T-helper 17 cell (primary cell): ENCODE measurements at places on chromosomes 12 and 14. TPM values are rescaled to one million over a fixed set of nuclear protein-coding genes. Genes with fewer than 3 reads are reported as not detected.

The PAH gene
- total RNA-seq, result 0.15 TPM

- H3K4me1 ChIP-seq, result no peaks in the 10 kb centered on the region
- no peak overlapping the region for H3K4me3 ChIP-seq
- no peaks in the 10 kb centered on the region for H3K36me3 ChIP-seq
- H3K27ac ChIP-seq, result no peak overlapping the region
Measured at GRCh38 chr12:52428121-52428520, 6.0 kb downstream of the KRT75 start.

- DNase-seq, result no peak
- no peaks in the 10 kb centered on the region for H3K27me3 ChIP-seq
- no peaks in the 10 kb centered on the region for H3K4me1 ChIP-seq
- no peak overlapping the region for H3K4me3 ChIP-seq
- no peak overlapping the region for H3K27ac ChIP-seq
Measured at GRCh38 chr14:29773990-29774389, 153.7 kb downstream of the PRKD1 start.

The ADAMTS20 gene
- not detected for total RNA-seq

DNA sequence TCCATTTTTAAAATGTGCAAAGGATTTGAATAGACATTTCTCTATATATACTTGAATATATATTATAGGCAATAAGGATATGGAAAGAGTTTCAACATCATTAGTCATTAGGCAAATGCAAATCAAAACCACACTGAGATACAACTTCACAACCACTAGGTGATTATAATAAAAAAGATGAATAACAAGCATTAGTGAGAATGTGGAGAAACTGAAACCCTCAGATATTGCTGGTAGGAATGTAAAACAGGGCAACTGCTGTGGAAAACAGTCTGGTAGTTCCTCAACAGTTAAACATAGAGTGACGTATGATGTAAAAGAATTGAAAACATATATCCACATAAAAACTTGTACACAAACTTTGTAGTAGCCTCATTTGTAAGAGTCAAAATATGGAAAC is 11.7 kb upstream of the BATF start:
- H3K27ac ChIP-seq, result no peak overlapping the region
- H3K4me1 ChIP-seq, result peaks cover 11% of the 10 kb centered on the region
- no peaks in the 10 kb centered on the region for H3K27me3 ChIP-seq

DNA sequence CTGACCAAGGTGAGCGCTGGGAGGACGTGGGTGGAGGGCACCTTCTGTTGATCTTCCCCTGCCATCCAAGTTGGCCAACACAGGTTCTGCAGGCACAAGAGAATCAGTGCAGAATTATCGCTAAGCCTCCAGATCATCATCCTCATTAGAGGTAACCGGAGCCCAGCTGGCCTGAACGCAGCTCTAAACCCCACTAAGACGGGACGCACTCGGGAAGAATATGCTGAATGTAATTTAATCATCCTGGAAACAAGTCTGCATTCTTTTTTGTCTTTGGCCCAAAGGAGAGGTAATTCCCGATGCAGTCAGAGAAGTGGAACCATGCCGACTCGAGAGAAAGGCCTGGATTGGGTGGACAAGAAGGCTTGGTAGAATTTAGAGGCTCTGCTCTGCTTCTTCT is 111.0 kb upstream of the GSC start:
- H3K4me1 ChIP-seq, result no peaks in the 10 kb centered on the region
- H3K36me3 ChIP-seq, result no peaks in the 10 kb centered on the region
- peaks cover 34% of the 10 kb centered on the region for H3K27me3 ChIP-seq
- no peak overlapping the region for H3K27ac ChIP-seq

The IRF2BPL gene
- total RNA-seq, result 51.7 TPM

DNA sequence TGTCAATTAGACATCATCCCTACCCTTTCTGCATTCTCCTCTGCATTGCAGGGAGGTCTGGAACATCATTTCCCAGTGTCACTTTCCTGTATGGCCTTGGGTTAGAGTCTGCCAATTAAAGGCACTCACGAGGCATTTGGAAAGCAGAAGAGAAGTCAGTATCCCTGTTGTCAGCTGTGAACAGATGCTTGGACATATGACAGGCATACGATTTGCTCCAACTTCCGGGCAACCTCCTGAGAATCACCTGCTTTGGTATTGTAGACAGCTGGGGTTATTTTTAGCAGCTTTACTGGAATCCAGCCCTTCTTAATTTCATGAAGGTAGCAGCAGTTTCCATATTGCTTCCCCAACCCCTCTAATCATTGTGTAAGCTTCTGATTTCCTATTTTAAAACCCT is 88.7 kb upstream of the DHRS4 start:
- peaks cover 2% of the 10 kb centered on the region for H3K36me3 ChIP-seq
- no peak for DNase-seq
- no peak overlapping the region for H3K27ac ChIP-seq
- H3K4me1 ChIP-seq, result peaks cover 2% of the 10 kb centered on the region
- no peak overlapping the region for H3K4me3 ChIP-seq

The CLEC1A gene
- total RNA-seq, result not detected

GRCh38 chr14:98591161-98591560 is 680.8 kb downstream of the BCL11B start:
- no peak overlapping the region for H3K27ac ChIP-seq
- no peaks in the 10 kb centered on the region for H3K36me3 ChIP-seq
- DNase-seq, result no peak
- no peak overlapping the region for H3K4me3 ChIP-seq
